ENCODE measurements at places on chromosomes 6 and 20. TPM values are rescaled to one million over a fixed set of nuclear protein-coding genes. Genes with fewer than 3 reads are reported as not detected.

The KCNB1 gene
- 0.48 TPM for total RNA-seq

The MMP24OS gene
- total RNA-seq: 79.8 TPM

The PRSS16 gene
- 2.0 TPM for total RNA-seq

The SLC22A2 gene
- total RNA-seq: not detected

The ECHDC1 gene
- total RNA-seq: 39.3 TPM

The PKIG gene
- total RNA-seq: 27.8 TPM

The CHRNA4 gene
- total RNA-seq: 0.82 TPM

The RBM24 gene
- 22.7 TPM for total RNA-seq

The TRPC4AP gene
- total RNA-seq: 92.6 TPM

The BRPF3 gene
- total RNA-seq: 28.8 TPM

The SLC35D3 gene
- total RNA-seq: not detected

The ADGRF1 gene
- 0.05 TPM for total RNA-seq

The TSPO2 gene
- not detected for total RNA-seq

The RBPJL gene
- total RNA-seq: not detected

The STAU1 gene
- total RNA-seq: 98.0 TPM

The NRN1 gene
- 1.0 TPM for total RNA-seq

The CDKAL1 gene
- total RNA-seq: 11.6 TPM

The ZNF165 gene
- total RNA-seq: 0.48 TPM

The NAA20 gene
- total RNA-seq: 73.0 TPM

The AKAP7 gene
- 4.9 TPM for total RNA-seq

The KHDC3L gene
- total RNA-seq: not detected

The C6orf58 gene
- not detected for total RNA-seq

The ARFGEF3 gene
- total RNA-seq: 1.5 TPM

The EDN1 gene
- total RNA-seq: 54.8 TPM

The NUP153 gene
- total RNA-seq: 44.8 TPM

The SSTR4 gene
- not detected for total RNA-seq

The GTF3C6 gene
- total RNA-seq: 105 TPM

The PXT1 gene
- 0.09 TPM for total RNA-seq

The GSTA3 gene
- not detected for total RNA-seq

The RAET1G gene
- total RNA-seq: not detected

The WDR46 gene
- total RNA-seq: 63.7 TPM

The CRISP3 gene
- not detected for total RNA-seq

The LY6G6C gene
- total RNA-seq: 0.66 TPM

The HLA-DQB1 gene
- 3.7 TPM for total RNA-seq

The TP53TG5 gene
- total RNA-seq: not detected

The TMEM74B gene
- 2.1 TPM for total RNA-seq

The CST4 gene
- total RNA-seq: not detected

The GPR63 gene
- total RNA-seq: 1.6 TPM

The PDE10A gene
- 7.4 TPM for total RNA-seq

The TRIM38 gene
- 6.8 TPM for total RNA-seq

The RUNX2 gene
- 26.1 TPM for total RNA-seq

The OR2H1 gene
- total RNA-seq: not detected

The TENT5A gene
- total RNA-seq: 17.8 TPM

The NTSR1 gene
- total RNA-seq: 0.10 TPM

The PARD6B gene
- total RNA-seq: 13.1 TPM

Measured in astrocyte (in vitro differentiated cells and primary cell).